Smooth muscle cell of bladder (primary cell): ENCODE measurements at places on chromosomes 2 and 18. TPM values are rescaled to one million over a fixed set of nuclear protein-coding genes. Genes with fewer than 3 reads are reported as not detected.

The GBX2 gene
- 0.14 TPM in 1 of 2 replicates, not detected in the other for total RNA-seq

The UGT1A5 gene
- total RNA-seq: not detected in 2 replicates

The TRABD2A gene
- 4.7 and 6.4 TPM in 2 replicates for total RNA-seq

The COLEC12 gene
- 29.0 and 79.5 TPM in 2 replicates for total RNA-seq

The IL37 gene
- total RNA-seq: not detected in 2 replicates

The TRMT61B gene
- total RNA-seq: 13.2 and 17.1 TPM in 2 replicates

The SERPINB10 gene
- not detected in 2 replicates for total RNA-seq

The PAIP2B gene
- total RNA-seq: 0.85 and 0.92 TPM in 2 replicates

The DPP4 gene
- total RNA-seq: 235 and 251 TPM in 2 replicates

The TRAPPC12 gene
- total RNA-seq: 52.3 and 68.3 TPM in 2 replicates

The NAB1 gene
- 41.2 and 69.5 TPM in 2 replicates for total RNA-seq

The TSPYL6 gene
- total RNA-seq: not detected in 2 replicates

The CELF4 gene
- 0.09 TPM in 1 of 2 replicates, not detected in the other for total RNA-seq

The PLEK gene
- total RNA-seq: 0.14 and 1.1 TPM in 2 replicates

The POTEC gene
- under 0.01 TPM in 1 of 2 replicates, not detected in the other for total RNA-seq

The DIS3L2 gene
- 16.0 and 16.4 TPM in 2 replicates for total RNA-seq

The SLC16A14 gene
- 3.3 and 4.1 TPM in 2 replicates for total RNA-seq

The TLK1 gene
- 18.1 and 24.6 TPM in 2 replicates for total RNA-seq

The SLC9A4 gene
- total RNA-seq: under 0.01 TPM in 1 of 2 replicates, not detected in the other

The ARL5A gene
- total RNA-seq: 37.1 and 68.0 TPM in 2 replicates

The RFTN2 gene
- total RNA-seq: 6.9 and 10.5 TPM in 2 replicates

The NEB gene
- 0.14 and 0.18 TPM in 2 replicates for total RNA-seq

The RAB27B gene
- total RNA-seq: 23.0 and 30.2 TPM in 2 replicates

The INHBB gene
- under 0.01 and 0.09 TPM in 2 replicates for total RNA-seq

The TRPM8 gene
- total RNA-seq: under 0.01 TPM in 1 of 2 replicates, not detected in the other

The AQP12B gene
- total RNA-seq: not detected in 2 replicates

The CLEC4F gene
- total RNA-seq: not detected in 2 replicates

The KYNU gene
- total RNA-seq: 9.5 and 66.7 TPM in 2 replicates

The SCN7A gene
- total RNA-seq: 0.09 and 0.14 TPM in 2 replicates

The DSG4 gene
- not detected in 2 replicates for total RNA-seq

The NPC1 gene
- 68.7 and 124 TPM in 2 replicates for total RNA-seq

The PRKAG3 gene
- total RNA-seq: not detected in 2 replicates

The TUBA4B gene
- not detected in 2 replicates for total RNA-seq
